ENCODE measurements at places on chromosomes 5 and 9.

- no peak for DNase-seq
Measured at GRCh38 chr9:98146101-98146991, 27.3 kb upstream of the TRIM14 start.

DNA sequence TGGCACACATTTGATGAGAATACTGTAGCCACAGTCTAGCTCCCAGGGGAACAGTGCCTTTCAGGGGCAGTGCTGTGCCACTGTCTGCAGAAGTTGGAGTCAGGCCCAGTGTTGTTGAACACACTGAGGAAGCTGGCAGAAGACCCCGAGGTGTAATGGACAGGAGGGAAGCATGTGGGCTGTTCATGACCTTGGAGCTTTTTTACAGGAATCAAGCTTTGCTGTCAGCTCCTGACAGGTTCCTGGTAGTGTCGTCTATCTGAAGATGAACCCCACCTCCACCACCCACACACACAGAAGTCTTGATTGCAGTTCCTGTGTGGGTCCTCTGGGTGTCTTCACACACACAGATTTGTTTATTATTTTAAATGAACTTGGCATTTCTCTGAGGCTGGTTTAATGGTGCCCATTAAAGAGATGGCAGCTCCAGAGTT is 40.3 kb upstream of the TNFAIP8 start:
- DNase-seq: no peak

DNA sequence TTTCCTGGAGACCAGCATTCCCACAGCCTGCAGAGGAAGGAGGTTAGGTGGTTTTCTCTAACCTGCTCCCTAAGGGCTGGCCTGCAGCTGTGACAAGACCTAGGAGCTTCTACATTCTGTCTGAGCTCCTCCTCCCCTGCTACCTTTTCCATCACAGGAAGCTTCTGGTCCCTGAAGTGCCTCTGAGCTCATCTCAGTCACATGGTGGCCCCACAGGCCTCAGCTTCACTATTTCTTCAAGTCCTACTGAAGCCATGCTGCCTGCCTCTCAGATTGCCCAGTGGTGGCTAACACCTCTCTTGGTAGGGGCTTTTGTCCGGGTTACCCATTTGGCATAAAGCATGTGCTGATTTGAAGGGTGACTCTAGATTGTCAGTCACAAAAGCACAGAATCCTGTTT is 259.4 kb downstream of the CRB2 start:
- DNase-seq: no peak

DNA sequence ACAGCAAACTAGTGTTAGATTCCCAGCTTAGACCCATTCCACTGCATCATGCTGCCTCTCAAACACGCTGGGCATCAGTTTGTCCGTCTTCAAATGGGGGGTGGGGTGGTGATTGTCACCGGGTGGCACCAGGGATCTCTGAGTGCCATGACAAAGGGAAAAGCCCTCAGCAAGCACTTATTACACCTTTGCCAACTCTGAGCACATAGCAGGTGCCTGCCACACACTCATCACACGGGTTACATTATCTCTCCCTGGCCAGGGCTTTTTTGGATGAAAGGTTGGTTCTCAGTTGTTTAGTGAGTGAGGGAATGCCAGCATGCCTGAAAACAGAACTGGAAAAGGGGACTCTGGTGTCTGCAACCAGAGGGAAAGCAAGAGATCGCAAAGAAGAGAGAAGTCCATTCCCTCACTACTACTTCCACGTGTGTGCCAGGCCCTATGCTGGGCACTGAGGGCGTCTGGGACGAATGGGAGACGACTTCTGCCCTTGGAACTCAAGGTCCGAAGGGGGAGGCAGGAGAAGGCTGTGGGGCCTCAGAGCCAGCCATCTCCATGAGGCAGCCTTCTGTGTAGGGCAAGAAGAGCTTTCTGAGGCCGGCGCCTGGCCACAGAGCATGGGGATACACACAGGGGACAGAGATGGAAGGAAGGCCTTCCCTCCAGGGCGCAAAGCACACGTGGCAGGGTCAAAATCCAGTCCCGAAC is 48.9 kb downstream of the PAX5 start:
- no peak for DNase-seq
